ENCODE measurements at places on chromosomes 6 and 20.

- no peak for DNase-seq
Measured at GRCh38 chr6:119802464-119802863, 452.9 kb upstream of the MAN1A1 start.

DNA sequence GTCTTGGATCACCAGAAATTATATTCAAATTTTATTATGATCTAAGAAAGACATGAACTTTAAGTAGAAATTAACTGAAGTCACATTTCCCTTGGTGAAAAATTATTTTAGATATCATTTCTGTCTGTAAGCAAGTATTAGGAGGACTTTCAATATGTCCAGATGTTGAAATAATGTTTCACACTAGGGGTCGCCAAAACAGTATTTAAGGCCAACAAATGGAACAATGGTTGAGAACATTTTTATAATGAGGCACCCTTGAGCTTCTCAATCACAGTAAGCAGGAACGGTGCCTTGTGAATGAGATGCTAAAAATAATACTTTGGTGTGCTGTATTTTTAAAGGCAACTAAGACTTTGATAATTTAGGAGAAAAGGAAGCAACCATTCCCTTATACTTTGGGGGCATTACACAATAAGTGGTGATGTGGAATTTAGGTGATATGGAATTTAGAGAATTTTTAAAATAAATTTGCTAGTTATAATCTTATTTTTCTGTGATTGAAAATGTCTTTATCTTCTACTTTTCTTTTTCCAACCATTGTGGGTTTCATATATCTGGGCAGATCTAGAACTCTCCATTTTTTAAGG, 9.6 kb upstream of the SF3B5 start:
- peak; percentile 84 for DNase-seq

GRCh38 chr6:15513131-15513771, 149.6 kb downstream of the DTNBP1 start:
- no peak for DNase-seq

GRCh38 chr6:170471491-170471890, 81.6 kb downstream of the PSMB1 start:
- DNase-seq = no peak

GRCh38 chr6:142700671-142701312, 244.2 kb downstream of the HIVEP2 start:
- DNase-seq = no peak
